BJ (cell line): ENCODE measurements at places on chromosomes 1 and 21.

GRCh38 chr1:43531906-43532584, 1.4 kb downstream of the PTPRF start:
- no peak for DNase-seq

- no peak for DNase-seq
Observed at GRCh38 chr1:232998646-232999045, 48.2 kb downstream of the NTPCR start.

GRCh38 chr1:86731416-86731815, 27.0 kb downstream of the SH3GLB1 start:
- no peak for DNase-seq

GRCh38 chr1:77797991-77798390, 18.5 kb downstream of the MIGA1 start:
- DNase-seq = no peak

DNA sequence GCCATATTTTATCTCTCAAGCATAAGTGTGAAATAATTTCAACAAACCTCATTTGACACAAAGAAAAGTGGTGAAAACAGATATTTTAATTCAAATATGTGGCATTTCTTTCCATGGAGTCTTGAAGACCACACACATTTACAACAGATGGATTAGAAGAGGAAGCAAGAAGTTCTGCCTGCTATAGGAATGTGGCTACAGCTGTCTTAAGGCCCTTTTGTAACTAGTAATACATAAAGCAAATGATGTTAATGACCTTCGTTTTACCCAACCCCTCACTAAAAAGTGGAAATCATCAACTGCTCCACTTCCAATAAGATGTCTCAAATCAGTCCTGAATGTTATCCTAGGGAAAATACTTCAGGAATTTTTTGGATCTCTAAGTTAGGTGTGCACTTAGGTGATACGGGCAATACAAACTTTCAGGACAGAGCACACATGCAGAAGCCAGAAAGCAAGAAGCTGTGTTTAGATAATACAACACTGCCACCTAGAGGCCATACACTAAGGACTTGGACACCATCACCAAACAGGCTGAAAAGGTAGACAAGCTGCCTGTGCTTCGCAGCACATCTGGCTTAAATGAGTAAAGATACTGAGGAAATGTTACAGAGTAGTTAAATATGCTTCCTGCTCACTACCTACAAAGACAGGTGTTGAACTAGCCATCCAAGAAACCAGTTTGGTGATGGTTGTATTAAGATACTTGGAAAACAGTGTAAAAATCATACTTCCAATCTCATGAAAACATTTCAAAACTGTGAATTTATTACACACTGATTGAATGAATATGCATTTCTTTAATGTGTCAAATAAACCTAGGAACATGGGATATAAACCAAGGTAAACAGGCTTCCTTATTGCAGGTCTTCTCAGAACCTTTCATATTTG, 24.4 kb downstream of the RRAGC start:
- peak; percentile 21 for DNase-seq

GRCh38 chr1:33060579-33061083, 20.3 kb upstream of the AZIN2 start:
- peak; percentile 91 for DNase-seq

DNA sequence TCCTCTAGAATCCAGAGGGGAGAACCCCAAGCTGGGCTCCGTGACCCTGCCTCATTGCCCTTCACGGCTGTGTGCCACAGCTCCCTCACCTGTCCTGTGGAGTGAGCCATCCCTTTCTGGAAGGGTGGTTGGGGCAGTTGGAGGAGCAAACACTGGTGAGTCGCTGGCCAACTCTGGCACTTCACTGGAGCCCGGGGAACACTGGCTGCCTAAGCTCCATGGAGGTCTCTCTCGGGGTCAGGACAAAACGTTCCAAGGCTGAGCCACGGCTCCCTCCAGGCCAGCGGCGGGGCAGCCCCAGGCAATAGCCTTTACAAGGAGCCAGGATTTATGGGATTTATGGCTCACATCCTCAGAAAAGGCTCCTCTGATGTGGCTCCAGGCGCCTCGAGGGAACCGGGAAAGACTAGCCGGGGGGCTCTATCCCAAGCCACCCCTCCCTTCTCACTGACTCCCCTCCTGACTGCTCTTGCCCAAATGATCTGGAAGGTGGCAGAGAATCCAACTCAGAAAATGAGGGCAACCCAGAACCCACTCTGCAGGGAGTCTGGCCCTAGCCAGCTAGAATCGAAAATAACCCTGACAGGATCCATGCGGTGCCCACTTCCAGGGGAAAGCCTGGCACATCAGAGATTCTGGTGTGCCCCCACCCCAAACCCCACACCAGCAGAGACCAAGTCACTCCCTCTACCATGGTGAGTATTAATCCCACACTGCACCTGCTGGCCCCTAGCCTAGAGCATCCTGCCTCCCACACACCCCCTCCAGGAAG, 75.2 kb downstream of the GLIS1 start:
- no peak for DNase-seq

- no peak for DNase-seq
Observed at GRCh38 chr1:206100226-206100815, 16.9 kb downstream of the AVPR1B start.

DNA sequence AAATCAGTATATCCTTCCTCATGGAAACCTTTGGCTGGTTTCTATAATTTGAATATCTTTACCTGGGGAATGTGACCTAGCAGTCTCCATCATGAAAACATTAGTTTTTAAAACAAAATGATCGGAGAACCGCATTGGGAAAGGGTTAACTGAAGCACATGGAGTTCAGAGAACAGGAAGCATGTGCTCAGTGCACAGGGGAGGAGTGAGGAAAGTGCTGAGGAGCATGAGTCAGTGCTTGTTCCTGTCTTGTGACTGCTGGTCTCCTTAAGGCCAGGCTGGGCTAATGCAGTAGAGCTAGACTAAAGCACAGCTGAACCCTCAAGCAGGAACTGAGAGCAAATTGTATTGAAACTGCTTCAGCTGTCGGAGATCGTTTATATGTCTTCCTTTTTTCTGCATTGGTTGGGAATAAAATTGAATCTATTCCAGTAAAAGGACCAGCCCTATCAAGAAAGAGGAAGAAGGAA, 5.8 kb downstream of the IFI16 start:
- DNase-seq = peak; percentile 42

DNA sequence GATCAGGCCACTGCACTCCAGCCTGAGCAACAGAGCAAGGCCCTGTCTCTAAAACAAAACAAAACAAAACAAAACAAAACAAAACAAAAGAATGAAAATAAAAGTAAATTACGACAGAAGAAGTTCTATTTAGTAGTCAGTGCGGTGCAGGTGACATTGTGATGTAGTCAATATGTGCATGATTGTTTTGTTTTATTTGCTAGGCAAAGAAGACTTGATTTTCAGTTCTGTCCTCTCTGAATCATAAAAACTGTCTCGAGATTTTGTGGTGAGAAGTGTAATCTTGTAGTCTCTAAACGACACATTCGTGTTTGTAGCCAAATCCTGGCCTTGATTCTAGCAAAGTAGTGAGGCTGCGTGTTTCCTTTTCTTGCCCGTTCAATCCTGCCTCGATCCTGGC, 23.5 kb downstream of the PEX14 start:
- no peak for DNase-seq

DNA sequence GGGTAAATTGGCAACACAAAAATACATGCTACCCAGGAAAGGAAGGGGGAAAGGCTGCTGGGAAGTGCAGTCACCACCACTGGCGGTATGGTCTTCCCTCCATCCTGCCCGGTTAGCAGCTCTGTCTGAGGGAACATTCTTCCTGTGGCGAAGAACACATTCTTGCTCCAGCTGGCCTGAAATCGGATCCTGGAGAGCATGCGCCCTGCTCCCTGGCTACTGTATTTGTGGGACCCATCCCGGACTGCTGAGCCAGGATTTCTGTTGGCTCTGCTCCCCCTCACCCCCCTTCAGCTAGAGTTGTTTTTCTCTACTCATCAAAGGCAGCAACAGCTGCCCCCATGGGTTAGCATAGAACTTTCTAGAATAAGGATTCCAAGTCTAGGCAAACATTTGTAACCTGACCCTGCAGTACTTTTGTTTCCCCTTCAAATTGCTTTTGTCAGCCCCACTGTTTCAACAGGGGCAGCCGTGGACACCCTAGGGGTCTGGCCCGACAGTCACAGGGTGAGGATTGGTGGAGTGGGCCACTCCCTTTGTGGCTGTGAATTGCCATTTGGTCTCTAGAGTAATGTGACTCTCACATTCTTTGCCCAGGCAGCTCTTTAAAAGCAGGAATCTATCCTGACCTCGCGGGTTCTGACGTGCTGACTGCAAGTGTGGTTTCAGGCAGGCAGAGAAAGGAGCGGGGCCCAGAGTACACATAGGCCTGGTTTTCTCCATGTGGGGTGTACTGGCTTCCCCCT, 157.7 kb downstream of the TOMM20 start:
- peak; percentile 76 for DNase-seq

DNA sequence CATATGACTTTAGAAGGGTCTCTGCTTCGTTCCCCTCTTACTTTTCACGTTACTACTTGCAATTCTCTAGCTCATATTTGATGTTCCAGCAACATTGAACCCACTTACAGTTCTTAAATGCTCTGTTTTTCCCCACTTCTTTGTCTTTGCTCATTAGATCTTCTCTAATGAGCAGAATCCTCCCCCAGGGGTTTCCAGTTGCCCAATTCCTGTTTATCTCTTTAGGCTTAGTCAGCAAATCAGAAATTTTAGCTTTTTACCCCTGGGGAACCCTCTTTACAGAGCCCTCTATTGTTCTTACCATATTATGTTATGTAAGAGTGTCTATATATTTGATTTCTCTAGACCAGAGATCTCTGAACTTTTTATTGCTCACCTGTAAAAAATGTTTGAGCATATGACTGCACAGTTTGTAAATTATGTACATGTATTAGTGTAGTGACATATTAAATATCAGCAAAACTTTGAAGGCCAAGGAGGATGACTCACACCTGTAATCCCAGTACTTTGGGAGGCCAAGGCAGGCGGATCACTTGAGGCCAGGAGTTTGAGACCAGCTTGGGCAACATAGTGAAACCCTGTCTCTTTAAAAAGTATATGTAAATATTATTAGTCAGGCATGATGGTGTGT, 71.4 kb downstream of the FNBP1L start:
- no peak for DNase-seq
